Memory B cell (primary cell): ENCODE measurements at places on chromosomes 5 and 9.

DNA sequence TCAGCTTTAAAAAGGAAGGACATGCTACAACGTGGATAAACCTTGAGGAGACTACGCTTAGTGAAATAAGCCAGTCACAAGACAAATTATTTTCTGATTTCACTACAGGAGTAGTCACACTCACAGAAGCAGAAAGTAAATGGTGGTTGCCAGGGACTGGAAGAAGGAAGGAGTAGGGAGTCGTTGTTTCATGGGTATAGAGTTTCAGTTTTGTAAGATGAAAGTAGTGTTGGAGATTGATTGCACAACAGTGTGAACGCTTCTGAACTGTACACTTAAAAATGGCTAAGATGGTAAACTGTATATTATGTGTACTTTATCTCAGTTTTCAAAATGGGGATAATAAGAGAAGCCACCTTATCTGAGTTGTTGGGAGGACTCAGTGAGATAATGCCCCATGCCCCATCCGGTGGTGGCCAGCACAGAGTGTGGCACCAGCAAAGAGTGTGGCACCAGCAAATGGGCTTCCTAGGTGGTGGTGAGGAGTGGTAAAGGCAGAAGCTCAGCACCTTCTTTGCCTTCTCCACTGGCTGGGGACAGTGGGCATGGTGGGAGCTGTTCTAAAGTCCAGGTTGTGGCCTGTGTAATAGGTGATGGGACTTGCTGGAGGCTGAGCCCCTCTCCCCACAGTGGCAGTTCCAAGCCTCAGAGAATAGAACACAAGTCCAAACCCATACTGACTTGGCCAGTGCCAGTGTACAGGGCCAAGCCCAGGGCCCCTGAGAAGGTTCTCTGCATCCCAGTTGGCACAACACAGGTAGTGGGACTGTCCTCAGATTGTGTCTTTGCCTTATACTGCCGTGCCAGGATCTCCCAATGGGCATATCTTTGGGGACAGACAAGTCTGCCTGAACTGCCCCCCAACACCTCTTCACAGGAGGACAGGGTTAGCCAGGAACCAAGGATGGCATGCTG is 4.4 kb downstream of the SLC22A4 start:
- H3K36me3 ChIP-seq, result no peaks in the 10 kb centered on the region
- no peak overlapping the region for H3K27ac ChIP-seq
- DNase-seq, result no peak
- H3K4me3 ChIP-seq, result no peak overlapping the region
- H3K27me3 ChIP-seq, result peaks cover 18% of the 10 kb centered on the region

DNA sequence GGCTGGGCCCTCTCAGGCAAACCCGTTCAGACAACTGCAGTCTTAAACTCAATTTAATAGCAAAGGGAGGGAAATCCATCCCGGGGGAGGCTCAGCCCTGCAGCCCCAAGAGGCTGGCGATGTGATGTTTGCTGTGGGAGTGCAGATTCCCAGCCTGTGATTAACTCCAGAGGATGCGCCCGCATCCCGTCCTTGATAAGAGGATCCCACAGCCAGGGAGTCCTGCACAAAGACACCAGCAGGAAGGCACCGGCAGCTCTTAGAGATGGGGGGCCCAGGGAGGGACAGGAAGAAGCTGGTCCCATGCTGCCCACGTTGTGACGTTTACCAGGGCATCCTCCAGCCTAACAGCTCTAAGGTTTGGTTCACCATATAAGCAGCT is 64.7 kb downstream of the MRPL36 start:
- no peaks in the 10 kb centered on the region for H3K4me1 ChIP-seq
- no peak overlapping the region for H3K27ac ChIP-seq
- no peak for DNase-seq
- H3K27me3 ChIP-seq, result peaks cover 6% of the 10 kb centered on the region
- H3K4me3 ChIP-seq, result no peak overlapping the region

DNA sequence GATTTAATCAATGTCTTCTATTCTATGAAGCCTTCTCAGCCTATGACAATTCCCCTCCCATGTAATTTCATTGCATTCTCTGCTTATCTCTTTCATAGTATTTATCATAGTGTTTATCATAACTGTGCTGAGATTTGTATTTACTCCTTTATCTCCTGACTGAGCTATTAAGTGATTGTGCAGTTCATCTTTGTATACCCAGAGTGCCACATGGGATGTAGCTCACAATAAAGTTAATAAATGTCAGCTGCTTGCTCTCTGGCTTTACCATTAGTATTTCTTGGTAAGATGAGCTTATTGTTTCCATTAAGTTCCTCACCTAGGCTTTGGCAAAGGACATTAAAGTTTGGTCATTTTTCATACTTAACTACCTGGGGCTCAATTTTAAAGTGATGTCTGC is 275.1 kb upstream of the MPDZ start:
- no peaks in the 10 kb centered on the region for H3K4me1 ChIP-seq
- DNase-seq, result no peak
- H3K27me3 ChIP-seq, result no peaks in the 10 kb centered on the region
- H3K27ac ChIP-seq, result no peak overlapping the region
- no peak overlapping the region for H3K4me3 ChIP-seq
- H3K36me3 ChIP-seq, result no peaks in the 10 kb centered on the region

DNA sequence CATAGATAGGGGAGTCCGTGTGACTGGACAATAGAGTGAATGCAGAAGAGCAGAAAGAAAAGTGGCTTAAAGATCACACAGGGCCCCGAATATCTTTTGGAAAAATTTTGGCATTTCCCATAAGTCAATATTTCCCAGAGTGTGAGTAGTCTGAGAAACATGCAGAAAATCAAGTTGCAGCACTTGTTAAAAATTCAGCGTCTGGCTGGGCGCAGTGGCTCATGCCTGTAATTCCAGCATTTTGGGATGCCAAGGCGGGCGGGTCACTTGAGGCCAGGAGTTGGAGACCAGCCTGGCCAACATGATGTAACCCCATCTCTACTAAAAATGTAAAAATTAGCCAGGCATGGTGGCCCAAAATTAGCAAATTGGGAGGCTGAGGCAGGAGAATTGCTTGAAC is 227.0 kb downstream of the DRD1 start:
- H3K27me3 ChIP-seq, result peaks cover 3% of the 10 kb centered on the region
- no peak overlapping the region for H3K4me3 ChIP-seq
- no peaks in the 10 kb centered on the region for H3K4me1 ChIP-seq
- H3K36me3 ChIP-seq, result no peaks in the 10 kb centered on the region

DNA sequence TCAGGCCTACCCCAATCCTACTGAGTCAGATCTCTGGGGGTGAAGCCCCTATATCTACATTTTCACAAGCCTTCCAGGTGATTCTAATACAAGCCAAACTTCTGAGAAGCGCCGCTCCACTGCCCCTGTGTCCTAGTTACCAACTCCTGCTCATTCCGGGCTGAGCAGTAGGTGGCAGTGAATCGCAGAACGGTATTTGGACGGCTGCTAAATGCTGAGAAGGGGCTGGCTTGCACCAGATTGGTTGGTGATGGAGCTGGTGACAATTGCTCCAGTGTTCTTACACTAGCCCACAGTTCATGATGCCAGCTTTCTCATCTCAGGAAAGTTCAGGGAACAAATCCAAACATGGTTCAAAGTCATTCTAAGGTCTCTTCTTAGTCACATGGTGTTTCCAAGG is 31.1 kb upstream of the FGF1 start:
- H3K27ac ChIP-seq, result no peak overlapping the region
- no peaks in the 10 kb centered on the region for H3K4me1 ChIP-seq
- H3K4me3 ChIP-seq, result no peak overlapping the region
- H3K27me3 ChIP-seq, result peaks cover 19% of the 10 kb centered on the region

- H3K4me3 ChIP-seq, result no peak overlapping the region
- no peak overlapping the region for H3K27ac ChIP-seq
- no peak for DNase-seq
- H3K36me3 ChIP-seq, result no peaks in the 10 kb centered on the region
- H3K27me3 ChIP-seq, result peaks cover 1% of the 10 kb centered on the region
- no peaks in the 10 kb centered on the region for H3K4me1 ChIP-seq
Observed at GRCh38 chr5:15170173-15170572, 298.6 kb upstream of the ANKH start.

DNA sequence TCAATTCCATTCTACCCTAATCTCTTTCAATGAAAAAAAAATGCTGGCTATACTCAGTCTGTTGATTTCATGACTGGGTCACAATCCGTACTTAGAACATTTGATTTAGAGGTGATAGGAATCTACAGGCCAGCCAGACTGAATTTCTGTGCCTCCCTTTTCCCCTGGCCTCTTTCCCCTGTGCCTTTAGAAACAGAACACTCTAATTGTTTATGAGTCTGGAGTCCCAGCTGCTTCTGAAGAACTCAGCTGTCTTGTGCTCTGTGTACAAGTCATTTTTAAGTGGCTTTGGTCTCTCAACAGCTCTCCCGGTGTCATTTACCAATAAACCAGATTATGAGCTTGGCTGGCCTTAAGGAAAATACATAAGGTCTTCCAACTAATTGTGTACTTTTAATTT is 94.1 kb upstream of the ITGA2 start:
- no peak overlapping the region for H3K4me3 ChIP-seq
- no peak for DNase-seq
- H3K27ac ChIP-seq, result no peak overlapping the region
- no peaks in the 10 kb centered on the region for H3K36me3 ChIP-seq
- H3K4me1 ChIP-seq, result no peaks in the 10 kb centered on the region
- H3K27me3 ChIP-seq, result peaks cover 3% of the 10 kb centered on the region

DNA sequence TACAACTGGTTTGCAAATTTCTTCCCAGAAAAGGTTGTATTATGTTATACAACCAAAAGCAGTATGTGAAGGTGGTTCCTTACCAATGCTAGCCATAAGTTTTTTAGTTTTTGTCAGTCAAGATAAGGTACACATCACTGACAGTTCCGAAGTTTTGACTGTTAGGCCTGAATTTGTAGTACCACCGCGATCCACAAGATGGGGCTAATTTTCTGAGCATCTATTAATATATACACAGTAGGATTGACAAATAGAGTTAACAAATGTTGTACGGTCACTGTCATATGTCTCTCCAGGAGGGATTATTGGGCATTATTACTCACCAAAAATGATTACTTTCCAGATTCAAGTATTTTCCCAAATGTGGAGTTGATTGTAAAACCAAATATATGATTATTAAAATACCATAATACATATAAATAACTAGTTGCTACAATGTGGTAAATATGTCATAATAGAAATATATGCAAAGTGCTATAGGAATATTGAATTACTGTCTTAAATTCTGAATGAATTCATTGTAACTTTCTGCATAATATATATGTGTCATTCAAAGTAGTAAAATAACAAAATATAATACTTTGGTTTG is 28.4 kb upstream of the LRRC19 start:
- H3K4me3 ChIP-seq, result no peak overlapping the region
- H3K36me3 ChIP-seq, result peaks cover 5% of the 10 kb centered on the region
- no peak overlapping the region for H3K27ac ChIP-seq
- no peaks in the 10 kb centered on the region for H3K27me3 ChIP-seq

GRCh38 chr9:30697958-30698357 is 1686.5 kb upstream of the ACO1 start:
- H3K27ac ChIP-seq, result no peak overlapping the region
- H3K36me3 ChIP-seq, result no peaks in the 10 kb centered on the region
- H3K27me3 ChIP-seq, result no peaks in the 10 kb centered on the region
- no peaks in the 10 kb centered on the region for H3K4me1 ChIP-seq
- no peak for DNase-seq

GRCh38 chr5:178460174-178460573 is 130.0 kb downstream of the COL23A1 start:
- H3K4me1 ChIP-seq, result no peaks in the 10 kb centered on the region
- H3K36me3 ChIP-seq, result no peaks in the 10 kb centered on the region
- H3K4me3 ChIP-seq, result no peak overlapping the region
- peaks cover 1% of the 10 kb centered on the region for H3K27me3 ChIP-seq

DNA sequence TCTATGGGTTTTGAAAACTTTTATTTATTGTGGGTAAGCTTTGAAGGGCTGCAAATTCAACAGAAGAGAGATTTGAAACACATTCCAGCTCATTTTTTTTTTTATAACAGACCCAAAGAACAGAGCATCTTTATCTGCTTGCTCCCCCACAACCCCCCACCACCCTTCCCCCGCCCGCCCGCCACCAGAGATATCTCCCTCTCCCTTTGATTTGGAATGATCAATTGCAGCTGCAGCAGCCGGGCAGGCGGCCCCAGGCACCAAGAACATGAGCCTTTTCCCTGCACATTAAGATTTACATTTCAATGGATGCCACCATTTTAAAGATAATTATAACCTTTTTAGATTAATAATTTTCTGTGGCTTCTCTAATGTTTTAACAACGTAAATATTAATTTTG is 510.9 kb downstream of the ZNF608 start:
- H3K27ac ChIP-seq, result no peak overlapping the region
- H3K4me1 ChIP-seq, result peaks cover 8% of the 10 kb centered on the region
- H3K4me3 ChIP-seq, result no peak overlapping the region
- no peaks in the 10 kb centered on the region for H3K36me3 ChIP-seq

GRCh38 chr5:142698447-142699183 is 12.7 kb upstream of the FGF1 start:
- DNase-seq, result no peak
- no peak overlapping the region for H3K4me3 ChIP-seq
- peaks cover 14% of the 10 kb centered on the region for H3K27me3 ChIP-seq
- H3K27ac ChIP-seq, result no peak overlapping the region
- H3K36me3 ChIP-seq, result no peaks in the 10 kb centered on the region

- H3K27ac ChIP-seq, result no peak overlapping the region
- H3K36me3 ChIP-seq, result no peaks in the 10 kb centered on the region
- no peak overlapping the region for H3K4me3 ChIP-seq
- no peaks in the 10 kb centered on the region for H3K4me1 ChIP-seq
- DNase-seq, result no peak
Observed at GRCh38 chr5:65359981-65360380, 121.7 kb downstream of the ADAMTS6 start.

DNA sequence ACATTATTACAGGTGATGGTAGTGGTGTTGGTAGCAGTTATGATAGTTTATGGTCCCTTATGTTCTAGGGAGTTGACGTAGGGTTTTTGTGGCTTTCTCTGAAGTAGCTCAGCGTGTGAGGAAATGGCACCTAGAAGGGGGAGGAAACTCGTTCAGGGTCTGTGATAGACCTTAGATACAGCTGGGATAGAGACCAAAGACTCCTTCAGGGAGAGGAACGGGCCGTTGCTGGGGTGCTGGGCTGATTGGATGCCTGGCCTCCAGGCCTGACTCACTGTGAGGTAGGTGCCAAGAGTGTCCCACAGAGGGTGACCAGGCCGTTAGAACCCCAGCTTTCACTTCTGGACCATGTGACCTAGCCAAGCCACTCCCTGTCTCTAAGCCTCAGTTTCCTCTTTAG is 96.6 kb downstream of the DAB2IP start:
- DNase-seq, result no peak
- no peaks in the 10 kb centered on the region for H3K27me3 ChIP-seq
- no peaks in the 10 kb centered on the region for H3K36me3 ChIP-seq
- H3K4me1 ChIP-seq, result peaks cover 4% of the 10 kb centered on the region
- H3K27ac ChIP-seq, result no peak overlapping the region
- H3K4me3 ChIP-seq, result no peak overlapping the region
